CD4-positive, alpha-beta memory T cell (primary cell): ENCODE measurements at places on chromosomes 1 and 21. TPM values are rescaled to one million over a fixed set of nuclear protein-coding genes. Genes with fewer than 3 reads are reported as not detected.

AGTRAP gene
- total RNA-seq, result 19.0 TPM

BCL2L15 gene
- total RNA-seq, result 1.3 TPM

FAM72C gene
- total RNA-seq, result 0.33 TPM

DNA sequence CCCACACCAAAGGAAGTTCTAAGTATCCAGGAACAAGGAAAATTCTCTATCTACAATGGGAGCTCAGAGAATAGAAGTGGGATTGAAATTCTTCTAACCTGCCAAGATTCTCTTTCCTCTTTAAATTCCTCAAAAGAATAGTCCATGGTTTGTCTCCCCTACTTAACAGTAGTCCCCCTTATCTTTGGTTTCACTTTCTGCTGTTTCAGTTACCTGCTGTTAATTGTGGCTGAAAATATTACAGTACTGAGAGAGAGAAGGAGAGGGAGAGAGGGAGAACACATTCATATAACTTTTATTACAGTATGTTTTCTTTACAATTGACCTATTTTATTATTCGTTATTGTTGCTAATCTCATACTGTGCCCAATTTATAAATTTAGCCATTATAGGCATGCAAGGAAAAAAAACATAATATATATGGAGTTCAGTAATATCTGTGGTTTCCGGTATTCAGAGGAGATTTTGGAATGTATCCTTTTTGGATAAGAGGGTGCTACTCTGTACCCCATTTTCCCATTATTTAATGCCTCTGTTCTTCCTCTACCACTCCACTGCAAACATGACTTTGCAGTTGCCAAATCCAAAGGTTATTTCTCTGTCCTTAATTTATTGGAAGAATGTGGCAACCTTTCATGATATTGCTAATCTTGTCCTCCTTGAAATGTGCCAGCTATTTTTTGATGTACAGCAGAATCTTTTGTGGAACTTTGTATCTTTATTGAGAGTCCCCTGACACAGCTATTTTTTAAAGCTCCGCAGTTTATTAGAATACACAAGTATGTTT lies 68.0 kb downstream of the USP25 start:
- H3K27ac ChIP-seq, result no peak overlapping the region
- no peaks in the 10 kb centered on the region for H3K27me3 ChIP-seq
- H3K4me1 ChIP-seq, result peaks cover 31% of the 10 kb centered on the region
- no peak overlapping the region for H3K4me3 ChIP-seq

GRCh38 chr1:39494671-39495410 lies 3.4 kb downstream of the BMP8A start:
- no peaks in the 10 kb centered on the region for H3K36me3 ChIP-seq
- DNase-seq, result no peak
- H3K4me3 ChIP-seq, result no peak overlapping the region
- H3K27ac ChIP-seq, result no peak overlapping the region
